ENCODE measurements at places on chromosomes 3 and 15.

DNA sequence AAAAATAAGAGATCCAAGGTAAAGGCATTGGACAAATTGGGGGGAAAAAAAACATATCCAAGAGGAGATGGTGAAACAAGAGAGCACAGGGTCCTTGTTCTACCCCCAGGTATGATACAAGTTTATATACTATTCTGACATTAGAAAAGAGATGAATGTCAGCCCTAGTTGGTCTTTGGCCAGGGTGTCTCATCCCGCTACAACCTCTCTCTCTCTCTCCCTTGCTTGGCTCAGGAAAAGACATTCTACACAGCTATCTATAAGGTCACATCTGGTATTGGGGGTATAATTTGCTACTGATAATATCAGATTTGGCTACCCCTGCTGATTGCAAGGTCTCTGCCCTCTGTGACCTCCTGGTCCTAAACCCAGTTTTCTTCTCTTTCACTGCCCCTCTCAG is 117.2 kb downstream of the GOLIM4 start:
- no peak for DNase-seq

GRCh38 chr3:66490984-66491383 is 9.8 kb downstream of the LRIG1 start:
- no peak for DNase-seq

DNA sequence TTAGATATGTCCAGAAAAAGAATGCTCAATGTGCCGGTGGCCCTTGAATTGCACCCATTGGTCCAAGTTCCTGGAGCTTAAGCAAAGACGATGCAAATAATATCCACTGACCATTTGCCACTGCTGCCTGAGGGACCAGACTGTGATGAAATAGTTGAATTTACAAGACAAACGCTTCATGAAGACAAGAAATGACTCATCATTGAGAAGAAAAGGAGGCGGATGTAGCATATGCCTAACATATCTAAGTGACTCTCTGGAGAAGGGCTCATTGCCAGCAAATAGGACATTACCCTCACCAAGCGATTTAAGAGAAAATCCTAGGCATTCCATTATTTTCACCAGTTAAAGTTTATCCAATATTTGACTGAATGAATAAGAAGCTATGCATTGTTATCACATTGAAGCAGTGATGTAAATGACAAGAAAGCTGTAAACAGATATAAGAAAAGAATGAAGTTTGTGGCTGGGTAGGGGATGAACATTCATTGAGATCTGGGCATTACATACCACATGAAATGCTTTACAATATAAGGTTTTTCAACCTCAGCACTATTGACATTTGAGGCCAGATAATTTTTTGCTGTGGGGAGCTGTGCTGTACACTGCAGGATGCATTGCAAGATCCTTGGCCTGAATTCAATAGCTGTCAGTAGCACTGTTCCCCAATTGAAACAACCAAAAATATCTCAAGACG is 48.9 kb upstream of the CPNE4 start:
- DNase-seq = no peak

DNA sequence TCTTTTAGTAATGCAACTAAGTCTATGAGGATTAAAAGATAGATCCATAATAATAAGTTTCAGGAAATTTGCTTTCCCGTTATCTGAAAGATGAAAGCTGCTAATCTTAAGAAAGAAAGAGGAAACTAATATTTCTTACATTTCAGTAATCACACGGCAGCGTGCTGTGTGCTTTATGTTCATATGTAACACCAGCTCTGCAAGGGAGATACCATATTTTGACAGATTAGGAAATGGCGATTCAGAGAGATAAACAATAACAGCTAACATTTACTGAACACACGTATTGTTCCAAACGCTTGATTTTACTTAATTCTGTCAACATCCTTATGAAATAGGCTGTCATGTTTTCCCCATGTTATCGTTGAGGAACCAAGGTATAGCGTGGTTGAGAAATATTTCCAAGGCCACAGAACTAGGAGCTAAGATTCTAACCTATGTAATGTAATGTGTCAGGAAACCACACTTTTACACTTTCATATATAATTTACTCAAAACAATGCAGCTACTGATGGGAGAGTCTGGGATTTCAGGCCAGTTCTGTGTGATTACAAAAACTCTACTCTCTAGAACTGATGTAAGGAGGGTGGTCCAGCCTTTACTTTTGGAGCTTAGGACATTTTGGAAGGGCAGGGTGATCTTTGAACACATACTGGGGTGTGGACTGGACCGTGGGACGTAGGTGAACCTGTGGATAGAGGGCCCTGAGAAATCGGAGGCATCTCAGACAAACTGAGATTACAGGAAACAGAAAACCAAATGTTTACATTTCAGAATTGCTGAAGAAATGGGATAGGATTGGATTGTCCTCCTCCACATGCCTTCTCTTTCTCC is 100.6 kb downstream of the IL1RAP start:
- DNase-seq = no peak

DNA sequence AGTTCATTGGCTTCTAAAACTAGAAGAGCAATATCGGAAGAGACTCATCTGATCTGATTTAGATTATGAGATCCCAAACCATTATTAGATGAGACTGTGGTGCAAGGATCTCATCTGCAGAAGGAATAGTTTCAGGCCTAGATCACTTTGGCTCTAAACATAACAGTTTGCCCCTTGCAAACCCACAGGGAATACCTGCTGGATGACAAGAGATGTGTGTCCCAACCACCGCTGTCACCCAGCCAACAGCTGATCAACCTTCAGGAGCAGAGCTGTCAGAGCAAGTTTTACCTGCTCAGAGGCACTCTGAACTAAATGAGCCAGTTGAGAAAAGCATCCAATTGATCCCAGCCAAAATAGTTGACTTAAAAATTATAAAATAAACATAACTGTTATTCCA is 64.0 kb upstream of the ST3GAL6 start:
- DNase-seq = no peak

DNA sequence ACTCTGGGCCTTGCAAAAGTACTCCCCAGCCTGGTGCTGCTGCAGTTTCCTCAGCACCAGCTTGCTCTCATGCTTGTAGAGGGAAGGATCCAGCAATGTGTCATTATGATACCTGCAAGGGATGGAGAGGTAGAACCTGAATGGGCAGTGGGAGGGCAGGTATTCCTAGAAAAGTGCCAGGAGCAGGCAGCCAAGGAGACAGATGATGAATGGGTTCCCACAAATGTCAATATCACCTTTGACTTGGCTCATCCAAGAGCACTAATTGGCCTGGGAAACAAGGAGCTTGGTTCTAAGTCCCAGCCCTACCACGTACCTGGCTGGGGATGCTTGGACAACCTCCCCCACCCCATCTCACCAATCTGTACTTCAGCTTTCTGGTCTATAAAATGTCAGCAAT is 9.4 kb downstream of the CILP start:
- DNase-seq = no peak

GRCh38 chr3:176375519-176375918 is 821.8 kb downstream of the TBL1XR1 start:
- no peak for DNase-seq

GRCh38 chr15:40217166-40217824 is 21.6 kb upstream of the PAK6 start:
- DNase-seq = peak; percentile 74

GRCh38 chr3:143775459-143775858 is 72.8 kb downstream of the SLC9A9 start:
- DNase-seq = peak; percentile 73

GRCh38 chr15:95175914-95176658 is 944.7 kb downstream of the MCTP2 start:
- DNase-seq = no peak

DNA sequence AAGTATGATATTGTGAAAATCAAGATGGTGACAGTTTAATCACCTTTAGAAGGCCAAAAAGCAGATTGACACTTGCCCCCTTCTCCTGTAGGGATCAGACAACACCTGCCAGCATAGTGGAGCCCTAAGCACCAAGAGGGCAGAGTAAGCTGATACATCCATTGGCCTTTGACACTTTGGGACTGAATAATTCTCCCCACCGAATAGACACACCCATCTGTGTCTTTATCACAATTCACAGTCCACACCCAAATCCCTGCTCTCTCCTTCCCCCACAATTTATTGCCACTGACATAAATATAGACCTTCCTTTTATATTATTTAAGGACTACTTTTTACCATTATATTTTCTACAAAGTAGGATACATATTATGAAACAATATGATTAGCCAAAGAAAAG is 3.1 kb upstream of the WDR49 start:
- no peak for DNase-seq

GRCh38 chr15:80404057-80404760 is at the start of gene ARNT2:
Gene ARNT2, plus strand, starts transcription at chr15:80404382. Its CDS starts 134 bp downstream, at chr15:80404516.
- DNase-seq = peak; percentile 72

- DNase-seq = no peak
These were observed 37.0 kb downstream of the PIK3R4 start for GRCh38 chr3:130709671-130710070.

GRCh38 chr15:70437089-70437488 is 326.3 kb downstream of the UACA start:
- no peak for DNase-seq
